ENCODE measurements at places on chromosomes 13 and 19.

GRCh38 chr13:40370661-40371060 is 295.8 kb downstream of the FOXO1 start:
- DNase-seq, result no peak

GRCh38 chr13:82436099-82436585 is 1446.1 kb downstream of the SLITRK1 start:
- DNase-seq, result no peak

DNA sequence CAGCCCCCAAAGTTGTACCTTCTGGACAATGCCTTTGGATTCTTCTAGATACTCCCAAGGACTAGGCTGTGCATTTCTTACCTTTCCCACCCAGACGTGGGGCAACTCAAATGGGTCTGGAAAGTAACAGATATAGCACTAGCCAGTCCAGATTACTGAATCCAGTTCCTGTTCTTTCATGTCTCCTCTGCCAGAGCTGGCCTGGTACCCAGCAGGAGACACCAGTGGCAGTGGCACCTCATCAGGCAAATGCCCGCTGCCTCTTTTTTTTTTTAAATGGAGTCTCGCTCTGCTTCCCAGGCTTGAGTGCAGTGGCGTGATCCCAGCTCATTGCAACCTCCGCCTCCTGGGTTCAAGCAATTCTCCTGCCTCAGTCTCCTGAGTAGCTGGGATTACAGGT is 43.2 kb downstream of the N4BP2L2 start:
- DNase-seq, result peak; percentile 35

DNA sequence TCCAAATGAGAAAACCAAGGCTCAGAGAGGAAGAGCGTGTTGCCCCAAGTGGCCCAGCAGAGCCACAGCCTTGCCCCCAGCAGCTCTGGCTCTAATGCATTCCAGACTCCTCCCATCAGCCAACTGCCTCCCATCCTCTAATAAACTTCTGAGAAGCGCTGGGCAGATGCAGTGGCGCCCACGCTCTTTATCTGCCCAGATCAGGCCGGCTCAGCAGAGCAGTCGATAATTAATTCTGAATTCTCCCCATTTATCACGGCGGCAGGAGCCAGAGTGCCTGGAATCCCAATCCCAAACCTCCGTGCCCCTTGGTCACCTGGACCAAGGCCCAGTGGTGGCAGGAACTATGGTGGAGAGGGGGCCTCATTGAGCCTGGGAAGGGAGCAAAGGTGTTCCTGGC is 13.9 kb downstream of the TINCR start:
- no peak for DNase-seq

DNA sequence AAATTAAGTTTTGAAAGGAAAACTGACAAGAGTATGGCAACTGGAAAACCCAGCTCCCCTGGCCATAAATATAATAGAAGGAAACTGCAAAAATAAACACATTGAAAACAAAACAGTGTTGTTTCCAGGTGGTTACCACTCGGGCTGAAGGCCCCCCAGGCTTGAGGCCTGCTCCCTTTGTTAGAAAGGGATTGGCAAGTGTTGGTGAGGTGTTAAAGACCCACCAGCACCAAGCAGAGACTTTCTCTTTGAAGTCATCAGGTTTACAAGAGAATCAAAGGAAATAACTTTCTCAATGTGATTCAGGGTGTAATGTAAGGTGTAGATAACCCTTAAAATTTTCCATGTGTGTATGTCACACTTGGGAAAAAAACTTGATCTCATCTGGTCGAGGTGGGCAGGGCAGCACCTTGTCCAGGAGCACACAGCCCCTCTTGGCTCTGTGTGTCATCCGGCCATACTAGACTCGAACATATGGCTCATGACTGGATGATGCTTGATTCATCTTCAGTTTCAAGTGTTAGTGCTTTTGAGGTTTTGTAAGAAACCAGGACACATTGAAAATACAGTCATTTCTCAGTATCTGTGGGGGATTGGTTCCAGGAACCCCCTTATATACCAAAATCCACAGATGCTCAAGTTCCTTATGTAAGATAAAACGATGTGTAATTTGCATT is 7.8 kb downstream of the ACTN4 start:
- DNase-seq, result no peak

DNA sequence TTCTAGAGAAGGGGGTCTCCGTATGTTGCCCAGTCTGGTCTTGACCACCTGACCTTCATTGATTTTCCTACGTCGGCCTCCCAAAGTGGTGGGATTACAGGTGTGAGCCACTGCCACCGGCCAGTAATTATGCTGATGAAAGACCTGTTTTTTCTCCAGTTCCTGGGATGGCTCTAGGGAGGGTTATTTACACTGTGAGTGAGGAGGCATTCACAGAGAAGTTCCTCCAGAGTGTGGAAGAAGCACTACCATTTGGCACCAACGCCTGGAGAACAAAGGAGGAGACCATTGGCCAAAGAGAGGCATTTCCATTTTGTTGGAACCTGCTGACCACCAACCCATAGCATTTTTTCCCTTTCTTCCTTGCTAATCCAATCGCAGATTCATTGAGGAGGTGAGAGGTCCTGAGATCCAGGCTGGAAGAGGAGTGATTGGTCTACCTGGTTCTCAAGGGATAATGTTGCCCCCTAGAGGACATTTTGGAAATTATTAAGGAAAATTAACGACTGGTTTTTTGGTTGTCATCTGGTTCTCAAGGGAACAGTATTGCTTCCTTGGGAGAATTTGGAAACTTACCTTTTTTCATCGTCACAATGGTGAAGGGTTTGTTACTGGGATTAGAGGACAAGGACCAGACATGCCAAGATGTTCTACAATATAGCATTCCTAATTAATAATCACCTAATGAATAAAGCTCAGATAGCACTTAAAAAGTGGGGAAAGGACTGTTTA is 5.5 kb upstream of the SAE1 start:
- DNase-seq, result peak; percentile 85

DNA sequence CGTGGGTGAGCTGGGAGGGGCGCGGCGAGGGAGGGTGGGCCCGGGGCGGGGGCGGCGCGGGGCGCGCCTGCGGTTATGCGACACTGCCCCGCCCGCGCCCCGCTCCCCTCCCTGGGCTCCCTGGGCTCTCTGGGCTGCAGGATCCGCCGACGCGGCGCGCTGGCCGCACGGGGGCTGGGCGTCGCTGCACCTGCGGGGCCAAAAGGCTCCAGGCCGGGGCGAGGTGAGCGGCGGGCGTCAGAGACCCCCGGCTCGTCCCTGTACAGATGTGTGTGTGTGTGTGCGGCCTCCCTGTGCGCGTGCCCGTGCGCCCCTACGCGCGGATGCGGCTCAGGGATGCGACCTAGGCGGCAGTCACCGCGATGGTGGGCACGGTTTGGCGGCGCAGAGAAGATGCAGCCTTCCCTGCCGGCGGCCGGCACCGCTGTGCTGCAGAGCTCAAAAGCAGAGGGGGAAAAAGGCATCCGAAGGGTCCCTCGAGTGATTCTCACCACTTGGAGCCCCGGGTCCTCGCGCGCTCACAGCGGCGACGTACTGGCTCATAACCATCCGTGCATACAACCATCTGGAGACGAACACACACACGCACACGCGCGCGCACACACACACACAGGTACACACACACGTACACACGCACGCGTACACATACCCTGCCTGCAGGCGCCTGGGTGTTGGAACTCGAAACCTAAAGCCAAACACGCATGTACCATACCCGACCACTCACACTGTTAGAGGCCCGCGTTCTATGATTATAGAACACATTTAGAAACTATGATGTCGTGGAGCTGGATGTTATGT is 709 bp downstream of the ATP8A2 start:
- no peak for DNase-seq

DNA sequence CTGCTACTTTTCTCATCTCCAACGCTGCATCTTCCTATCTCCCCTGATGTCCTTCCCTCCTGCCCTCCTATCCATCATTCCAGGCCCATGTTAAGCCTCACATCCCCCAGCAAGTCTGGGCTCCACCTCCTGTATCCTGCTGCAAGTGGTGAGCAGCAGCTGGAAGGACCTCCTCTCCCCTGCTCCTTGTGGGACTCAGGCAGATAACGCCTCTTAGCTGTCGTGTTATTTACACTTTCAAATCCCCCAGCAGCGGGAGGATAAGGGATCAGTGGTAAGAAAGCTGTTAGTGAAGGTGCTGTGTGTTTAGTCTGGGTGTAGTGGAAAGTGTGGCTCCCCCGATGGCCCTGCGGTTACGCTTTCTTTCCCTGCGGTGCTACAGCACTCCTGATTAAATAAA is 211.9 kb downstream of the ZNF536 start:
- no peak for DNase-seq

- DNase-seq, result no peak
These were observed 206.1 kb downstream of the DNAJC15 start for GRCh38 chr13:43229506-43229905.

- DNase-seq, result peak; percentile 32
These were observed 575 bp downstream of the SHFL start for GRCh38 chr19:10086591-10087192.

DNA sequence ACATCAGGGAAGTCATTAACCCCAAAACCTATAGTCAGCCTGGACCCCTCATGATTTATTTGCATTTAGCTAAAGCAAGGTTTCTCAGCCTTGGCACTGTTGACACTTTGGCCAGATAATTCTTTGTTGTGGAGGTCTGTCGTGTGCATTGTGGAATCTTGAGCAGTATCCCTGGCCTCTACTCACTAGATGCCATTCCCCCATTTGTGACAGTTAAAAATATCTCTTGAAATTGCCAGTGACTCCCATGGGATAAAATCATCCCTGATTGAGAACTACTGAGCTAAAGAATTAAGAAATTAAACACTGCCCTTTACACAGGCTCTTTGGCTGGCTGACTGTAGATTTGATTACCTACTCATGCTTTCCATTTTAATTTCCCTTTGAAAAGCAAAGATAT is 102.7 kb downstream of the LMO7 start:
- no peak for DNase-seq

DNA sequence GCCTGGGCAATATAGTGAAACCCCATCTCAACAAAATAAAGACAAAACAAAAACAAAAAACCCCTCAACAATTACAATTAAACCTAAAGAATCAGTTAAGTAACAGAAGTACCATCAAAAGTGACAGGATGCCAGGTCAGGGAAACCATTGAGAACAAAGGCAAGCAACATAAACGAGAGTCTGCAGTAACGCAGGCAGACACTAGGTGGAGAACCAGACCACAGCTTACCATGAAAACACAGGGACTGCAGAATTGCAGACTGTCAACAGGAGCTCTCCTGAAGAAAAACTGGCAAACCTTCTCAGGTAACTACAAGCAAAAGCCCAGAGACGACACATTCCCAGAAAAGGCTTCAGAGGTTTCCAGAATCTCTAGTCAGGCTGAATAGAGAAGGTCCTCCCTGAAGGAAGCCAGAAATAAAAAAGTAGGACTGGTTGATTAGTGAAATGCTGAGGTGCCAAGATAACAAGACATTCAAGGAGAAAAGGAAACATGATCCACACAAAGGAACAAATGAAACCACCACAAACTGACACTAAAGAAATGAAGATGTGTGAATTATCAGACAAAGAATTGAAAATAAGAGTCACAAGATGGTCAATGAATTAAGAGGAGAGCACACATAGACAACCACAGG is 2.2 kb upstream of the ZNF665 start:
- peak; percentile 83 for DNase-seq

- DNase-seq, result no peak
These were observed 326.9 kb downstream of the SLITRK5 start for GRCh38 chr13:87998081-87998480.

DNA sequence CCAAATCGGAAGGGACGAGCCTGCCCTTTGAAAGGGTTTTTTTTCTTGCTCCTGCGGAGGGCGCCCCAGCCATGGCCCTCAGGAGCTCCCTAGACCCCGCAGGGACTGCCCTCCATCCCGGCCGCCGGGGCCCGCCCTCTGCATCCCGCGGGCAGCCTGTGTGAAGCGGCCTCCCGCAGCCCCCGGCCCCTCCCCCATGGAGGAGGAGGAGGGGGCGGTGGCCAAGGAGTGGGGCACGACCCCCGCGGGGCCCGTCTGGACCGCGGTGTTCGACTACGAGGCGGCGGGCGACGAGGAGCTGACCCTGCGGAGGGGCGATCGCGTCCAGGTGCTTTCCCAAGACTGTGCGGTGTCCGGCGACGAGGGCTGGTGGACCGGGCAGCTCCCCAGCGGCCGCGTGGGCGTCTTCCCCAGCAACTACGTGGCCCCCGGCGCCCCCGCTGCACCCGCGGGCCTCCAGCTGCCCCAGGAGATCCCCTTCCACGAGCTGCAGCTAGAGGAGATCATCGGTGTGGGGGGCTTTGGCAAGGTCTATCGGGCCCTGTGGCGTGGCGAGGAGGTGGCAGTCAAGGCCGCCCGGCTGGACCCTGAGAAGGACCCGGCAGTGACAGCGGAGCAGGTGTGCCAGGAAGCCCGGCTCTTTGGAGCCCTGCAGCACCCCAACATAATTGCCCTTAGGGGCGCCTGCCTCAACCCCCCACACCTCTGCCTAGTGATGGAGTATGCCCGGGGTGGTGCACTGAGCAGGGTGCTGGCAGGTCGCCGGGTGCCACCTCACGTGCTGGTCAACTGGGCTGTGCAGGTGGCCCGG is 815 bp downstream of the MAP3K10 start:
- peak; percentile 53 for DNase-seq

DNA sequence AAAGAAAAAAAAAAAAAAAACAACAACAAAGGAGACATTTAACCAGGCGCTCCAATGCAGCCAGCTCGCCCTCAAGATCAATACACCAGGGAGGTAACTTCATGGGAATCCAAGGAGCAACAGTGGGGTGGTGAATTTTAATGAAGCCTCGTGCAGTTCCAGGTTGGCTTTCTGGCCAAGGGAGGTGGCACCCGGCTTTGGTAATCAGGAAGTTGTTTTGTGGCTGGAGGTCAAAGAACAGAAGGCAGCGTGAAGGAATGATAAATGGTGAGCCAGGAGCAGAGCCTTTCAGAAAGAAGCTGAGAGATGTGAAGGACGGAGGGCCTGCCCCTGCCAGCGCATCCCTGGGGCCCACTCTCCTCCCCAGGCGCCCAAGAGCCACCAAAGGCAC is 188.2 kb upstream of the TSC22D1 start:
- peak; percentile 61 for DNase-seq
